Motor neuron (in vitro differentiated cells): ENCODE measurements at places on chromosomes 3 and 15. TPM values are rescaled to one million over a fixed set of nuclear protein-coding genes. Genes with fewer than 3 reads are reported as not detected.

GRCh38 chr3:190130696-190131095 lies 10.0 kb upstream of the P3H2 start:
- ATAC-seq: no peak

DNA sequence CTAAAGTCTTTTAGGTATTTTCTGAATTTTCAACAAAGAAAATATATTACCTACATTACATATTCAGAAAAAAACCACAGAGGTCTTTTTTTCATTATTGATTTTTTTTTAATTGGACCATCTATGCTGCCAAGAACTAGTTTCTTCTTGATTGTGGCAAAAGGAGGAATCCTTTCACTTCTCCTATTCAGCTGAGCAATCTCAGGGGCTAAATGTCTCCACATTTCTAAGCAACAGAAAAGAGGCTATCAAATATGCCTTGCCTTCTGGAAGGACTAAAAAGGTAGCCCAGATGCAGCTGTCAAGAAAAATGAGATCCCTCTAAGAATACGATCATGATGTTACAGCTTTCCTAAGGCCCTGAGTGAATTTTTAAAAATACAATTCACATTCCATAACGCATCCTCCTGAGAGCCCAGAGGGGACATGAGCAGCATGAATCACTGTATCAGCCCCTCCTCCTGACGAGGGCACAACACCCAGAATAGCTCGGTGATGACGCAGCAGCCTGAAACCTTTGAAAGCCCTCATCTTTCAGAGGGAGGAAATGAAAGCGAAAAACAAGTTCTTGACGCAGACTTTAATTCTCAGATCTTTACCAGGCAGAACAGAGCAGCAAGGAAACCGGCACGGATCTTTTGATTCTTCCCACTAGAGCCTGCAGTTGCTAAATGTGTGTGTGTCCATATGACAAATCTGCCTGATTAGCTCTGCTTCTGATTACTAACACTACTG lies 24.6 kb downstream of the RUBCN start:
- peak; percentile 100 for ATAC-seq

DNA sequence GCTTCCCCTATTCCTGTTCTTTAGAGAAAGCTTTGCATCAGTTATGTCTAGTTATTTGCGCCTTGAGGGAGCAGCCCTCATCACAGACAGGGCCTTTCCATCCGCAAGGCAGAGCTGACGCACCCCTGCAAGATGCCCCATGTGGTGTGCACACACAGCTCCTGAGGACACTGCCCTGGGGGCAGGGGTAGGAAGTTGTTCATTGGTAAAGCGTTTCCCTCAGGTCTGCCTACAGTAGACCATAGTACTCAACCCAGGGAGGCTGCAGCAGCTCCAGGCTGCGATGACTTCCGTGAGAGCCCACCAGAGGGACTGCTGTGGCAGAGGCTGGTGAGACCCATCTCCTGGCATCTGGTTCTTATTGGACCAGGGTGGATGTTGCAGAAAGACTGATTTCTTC lies 55.1 kb upstream of the PLXNA1 start:
- no peak for ATAC-seq

GRCh38 chr15:63440756-63441155 lies 59.1 kb upstream of the CA12 start:
- no peak for ATAC-seq

DNA sequence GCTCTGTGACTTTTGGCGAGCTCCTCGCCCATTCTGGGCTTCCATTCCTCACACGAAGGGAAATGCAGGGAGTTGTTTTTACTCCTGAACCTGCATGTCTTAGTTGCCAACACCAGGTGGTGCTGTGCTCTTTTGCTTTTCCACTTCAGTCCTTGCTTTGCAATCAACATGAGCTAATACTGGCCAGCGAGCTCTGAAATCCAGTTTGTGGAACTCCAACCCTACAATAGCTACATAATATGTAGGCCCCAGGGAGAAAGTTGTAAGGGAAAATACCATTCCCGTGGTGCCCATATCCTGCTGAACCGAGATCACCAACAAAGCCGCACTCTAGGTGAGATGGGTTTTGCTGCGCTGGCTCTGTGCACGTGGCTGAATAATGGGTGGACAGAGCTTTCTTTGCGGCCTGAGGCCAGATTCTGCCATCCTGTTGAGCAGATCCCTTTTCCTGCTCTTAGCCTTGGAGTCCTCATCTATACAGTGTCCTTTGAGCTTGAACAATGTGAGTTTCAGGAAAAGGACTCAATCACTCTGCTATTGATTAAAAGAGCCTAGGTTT lies 25.0 kb downstream of the LSM3 start:
- ATAC-seq: peak; percentile 83

DNA sequence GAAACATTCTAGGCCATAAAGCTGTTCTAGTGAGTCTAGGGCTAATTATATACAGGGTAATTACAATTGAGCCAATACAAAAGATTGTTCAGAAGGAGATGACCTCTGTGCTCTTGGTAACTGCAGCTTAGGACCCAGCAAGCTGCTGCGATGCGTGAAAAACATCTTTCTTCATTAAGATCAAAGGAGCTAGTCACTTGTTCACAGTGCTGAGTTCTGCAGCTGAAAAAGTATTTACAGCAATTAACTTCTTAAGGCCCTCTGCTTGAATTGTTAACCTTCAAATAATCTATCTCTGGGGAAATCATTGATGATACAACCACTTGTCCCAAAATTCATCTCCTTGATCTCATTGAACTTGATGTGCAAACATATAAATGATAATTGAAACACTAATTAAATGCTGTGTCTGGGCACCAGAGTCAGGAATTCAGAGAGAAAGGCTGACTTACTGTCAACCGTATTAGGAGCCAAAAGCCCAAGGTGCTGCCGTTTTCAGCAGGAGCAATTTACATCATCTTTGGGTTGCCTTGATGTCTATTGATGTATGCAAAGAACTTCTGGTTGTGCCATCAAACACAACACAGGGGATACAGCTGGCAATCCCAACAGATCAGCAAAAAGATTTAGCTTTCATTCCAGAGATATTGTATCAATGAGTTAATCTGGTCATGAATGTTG lies 213.0 kb downstream of the NECTIN3 start:
- ATAC-seq: no peak

GRCh38 chr3:29195056-29195455 lies 85.8 kb upstream of the RBMS3 start:
- no peak for ATAC-seq

GRCh38 chr15:74384881-74385643 lies 17.6 kb upstream of the CYP11A1 start:
- ATAC-seq: no peak

DNA sequence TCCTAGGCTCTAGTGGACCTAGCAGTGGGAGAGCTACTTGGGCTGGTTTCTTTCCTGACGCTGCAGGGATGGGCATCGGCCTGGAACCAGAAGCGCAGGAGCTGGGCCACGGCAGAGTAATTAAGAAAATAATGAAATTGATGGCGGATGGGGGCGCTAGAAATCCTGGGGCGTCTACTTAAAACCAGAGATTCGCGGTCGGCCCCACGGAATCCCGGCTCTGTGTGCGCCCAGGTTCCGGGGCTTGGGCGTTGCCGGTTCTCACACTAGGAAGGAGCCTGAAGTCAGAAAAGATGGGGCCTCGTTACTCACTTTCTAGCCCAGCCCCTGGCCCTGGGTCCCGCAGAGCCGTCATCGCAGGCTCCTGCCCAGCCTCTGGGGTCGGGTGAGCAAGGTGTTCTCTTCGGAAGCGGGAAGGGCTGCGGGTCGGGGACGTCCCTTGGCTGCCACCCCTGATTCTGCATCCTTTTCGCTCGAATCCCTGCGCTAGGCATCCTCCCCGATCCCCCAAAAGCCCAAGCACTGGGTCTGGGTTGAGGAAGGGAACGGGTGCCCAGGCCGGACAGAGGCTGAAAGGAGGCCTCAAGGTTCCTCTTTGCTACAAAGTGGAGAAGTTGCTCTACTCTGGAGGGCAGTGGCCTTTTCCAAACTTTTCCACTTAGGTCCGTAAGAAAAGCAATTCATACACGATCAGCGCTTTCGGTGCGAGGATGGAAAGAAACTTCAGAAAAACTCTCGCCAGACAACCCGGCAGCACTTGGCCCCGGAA lies 6.1 kb downstream of the SOX14 start:
- no peak for ATAC-seq

DNA sequence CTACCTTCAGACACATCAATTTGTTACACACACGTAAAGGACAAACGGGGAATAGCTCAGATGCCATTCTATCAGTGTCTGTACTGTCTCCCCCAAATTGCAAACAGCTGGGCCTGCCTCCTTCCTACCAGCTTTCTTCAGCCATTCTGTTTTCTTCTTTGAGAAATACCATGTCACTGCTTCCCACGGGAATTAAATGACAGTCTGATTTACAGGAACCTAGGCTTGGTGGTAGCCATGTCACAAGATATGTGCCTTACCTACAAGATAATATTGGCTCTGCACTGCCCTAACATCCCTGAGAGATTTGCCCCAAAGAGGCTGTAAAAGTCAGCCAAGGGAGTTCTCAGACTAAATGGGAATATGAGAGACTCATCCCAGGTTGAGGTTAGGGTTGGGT lies 308.3 kb downstream of the LRTM1 start:
- ATAC-seq: peak; percentile 27

DNA sequence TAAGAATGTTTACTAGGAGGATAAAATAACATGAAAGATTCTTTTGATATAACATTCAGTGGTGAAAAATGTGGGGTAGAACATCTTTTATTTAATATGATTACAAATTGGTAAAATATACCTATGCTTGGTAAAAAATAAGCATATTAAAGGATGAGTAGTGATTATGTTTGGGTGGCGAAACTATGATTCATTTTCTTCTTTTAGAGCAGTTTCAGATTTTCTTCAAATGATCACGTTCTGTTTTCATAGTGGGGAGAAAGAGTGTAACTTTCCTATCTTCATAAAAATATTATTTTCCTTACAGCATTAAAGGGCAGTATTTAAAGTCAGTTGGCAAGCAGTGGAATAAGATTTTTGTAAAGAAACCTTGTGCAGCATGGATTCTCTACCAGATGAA lies 15.5 kb downstream of the DZIP3 start:
- no peak for ATAC-seq

GRCh38 chr3:13866041-13866965 lies 13.6 kb downstream of the WNT7A start:
- no peak for ATAC-seq

GRCh38 chr15:41975669-41976068 lies 3.3 kb upstream of the EHD4 start:
- no peak for ATAC-seq

DNA sequence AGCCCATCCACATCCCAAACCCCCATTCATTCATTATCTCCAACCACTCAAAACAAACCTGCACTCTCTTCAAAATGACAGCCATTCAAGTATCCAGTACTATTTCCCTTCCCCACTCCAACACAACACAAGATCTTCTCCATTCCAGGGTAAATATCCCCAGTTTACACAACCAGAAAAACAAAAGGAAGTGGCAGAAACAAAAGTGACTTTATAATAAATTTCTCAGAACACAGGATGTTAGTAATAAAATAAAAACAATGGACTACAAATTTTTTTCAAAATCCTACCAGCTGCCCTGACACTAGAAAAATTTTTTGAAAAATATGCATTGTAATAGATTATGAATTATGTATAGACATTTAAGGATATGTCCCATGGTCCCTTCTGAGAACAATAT lies 14.2 kb downstream of the CPA3 start:
- no peak for ATAC-seq

UNC13C gene
- 0.14 and 0.19 TPM in 2 replicates for total RNA-seq

ADCY5 gene
- 0.48 and 0.56 TPM in 2 replicates for total RNA-seq
